ENCODE measurements at places on chromosomes 12 and 14.

GRCh38 chr12:122079033-122079531 lies 526 bp downstream of the MLXIP start:
- no peak for DNase-seq

DNA sequence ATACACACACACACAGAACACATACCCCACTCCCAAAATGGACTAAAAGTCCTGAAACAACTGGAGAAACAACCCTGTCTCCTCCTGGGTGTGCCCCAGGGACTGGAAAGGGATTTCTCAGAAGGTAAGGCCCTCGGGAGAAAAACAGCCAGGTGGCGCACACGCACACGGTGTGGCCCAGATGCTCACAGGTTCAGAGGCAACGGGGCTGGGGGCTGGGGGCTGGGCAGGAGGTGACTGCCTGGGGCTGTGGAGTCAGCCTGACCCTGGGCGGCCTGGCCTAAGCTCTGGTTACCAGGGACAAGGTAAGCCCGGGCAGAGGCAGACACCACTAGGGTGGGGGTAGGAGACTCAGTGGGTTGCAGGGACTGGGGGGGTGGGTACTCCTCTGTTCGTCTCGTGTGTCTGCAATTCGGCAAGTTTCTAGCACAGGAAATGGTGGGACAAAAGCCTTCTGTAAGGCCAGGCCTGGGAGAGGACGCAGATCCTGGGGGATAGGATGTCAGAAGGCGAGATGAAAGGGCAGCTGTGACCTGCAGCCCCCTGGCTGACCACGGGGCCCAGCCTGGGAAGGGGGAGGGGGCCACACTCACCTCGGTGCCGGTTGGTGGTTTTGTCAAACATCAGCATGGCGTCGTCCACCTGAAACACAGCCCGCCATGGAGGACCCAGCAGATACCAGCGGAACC lies 10.4 kb downstream of the MSI1 start:
- no peak for DNase-seq

DNA sequence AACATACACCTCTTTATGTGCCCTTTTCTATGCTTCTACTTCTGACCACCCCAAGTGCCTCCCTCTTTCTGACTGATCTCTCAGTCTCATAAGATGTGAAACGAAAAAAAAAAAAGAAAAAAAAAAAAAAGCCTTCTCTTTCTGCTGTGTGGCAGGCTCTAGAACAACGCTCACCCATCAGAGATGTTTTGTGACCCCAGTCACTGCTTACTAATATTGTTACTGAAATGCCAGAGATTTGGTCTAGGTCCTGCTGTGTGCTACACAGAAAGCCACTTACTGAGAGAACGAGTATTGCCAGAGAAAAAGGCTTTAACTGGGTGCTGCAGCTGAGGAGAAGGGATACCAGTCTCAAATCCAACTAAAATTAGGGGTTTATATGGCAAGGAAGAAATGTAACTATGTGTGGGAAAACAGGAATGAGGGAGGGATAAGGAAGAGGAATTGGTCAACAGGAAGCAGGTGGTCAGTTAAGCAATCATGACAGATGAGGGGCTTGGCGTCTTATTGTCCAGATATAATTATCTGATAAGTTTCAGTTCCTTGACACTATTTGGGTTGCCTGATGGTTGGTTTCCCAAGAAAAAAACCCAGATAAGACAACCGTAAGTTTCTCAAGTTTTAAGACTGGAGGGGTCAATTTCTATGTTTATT lies 149.0 kb downstream of the NAV3 start:
- no peak for DNase-seq

- DNase-seq, result no peak
These were observed at the start of gene SUDS3 for GRCh38 chr12:118376089-118377020. Gene SUDS3 (plus strand): TSS chr12:118376555. CDS start chr12:118376692, 137 bp downstream.

- no peak for DNase-seq
These were observed 142.8 kb upstream of the TMCC3 start for GRCh38 chr12:94793191-94793595.

- DNase-seq, result no peak
These were observed 96.5 kb downstream of the BCL11B start for GRCh38 chr14:99175331-99176155.

All from GM04503 (cell line).